ENCODE measurements at places on chromosomes 6 and 20.
A peak's percentile ranks its signal among the peaks of the same experiment; 100 is the strongest.

GRCh38 chr6:162651505-162651904, 76.1 kb downstream of the PRKN start:
- DNase-seq, result no peak
- H3K27me3 ChIP-seq, result no peaks in the 10 kb centered on the region
- no peaks in the 10 kb centered on the region for H3K4me1 ChIP-seq
- H3K36me3 ChIP-seq, result no peaks in the 10 kb centered on the region

- H3K36me3 ChIP-seq, result no peaks in the 10 kb centered on the region
- DNase-seq, result peak; percentile 5
- peaks cover 24% of the 10 kb centered on the region for H3K4me1 ChIP-seq
- H3K27ac ChIP-seq, result peak overlapping the region; percentile 56
- no peak overlapping the region for H3K4me3 ChIP-seq
Observed at GRCh38 chr6:146892283-146892612, 293.5 kb downstream of the ADGB start.

- H3K4me3 ChIP-seq, result no peak overlapping the region
- DNase-seq, result no peak
- H3K36me3 ChIP-seq, result no peaks in the 10 kb centered on the region
- no peaks in the 10 kb centered on the region for H3K27me3 ChIP-seq
- H3K4me1 ChIP-seq, result peaks cover 14% of the 10 kb centered on the region
Observed at GRCh38 chr20:54205450-54205849, 2.4 kb upstream of the PFDN4 start.

DNA sequence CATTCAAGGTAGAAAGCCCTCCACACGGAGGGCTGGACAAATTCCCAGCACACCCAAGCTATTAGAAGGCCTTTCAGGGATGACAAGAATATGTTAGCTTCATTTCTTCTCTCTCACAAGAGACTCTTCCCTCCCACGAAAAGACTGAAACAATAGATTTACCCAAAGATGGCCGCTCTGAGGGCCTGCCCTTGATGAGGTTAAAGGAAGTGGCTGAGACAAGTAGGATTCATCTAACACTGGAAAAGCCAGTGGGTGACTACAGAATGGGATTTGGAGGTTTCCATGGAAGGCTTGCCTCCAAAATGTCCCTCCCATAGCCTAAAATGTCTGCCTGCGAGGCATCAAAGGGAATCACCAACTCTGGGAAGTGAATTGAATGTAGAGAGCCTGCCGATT, 277.6 kb downstream of the CLIC5 start:
- H3K4me3 ChIP-seq, result no peak overlapping the region
- peaks cover 8% of the 10 kb centered on the region for H3K4me1 ChIP-seq
- no peaks in the 10 kb centered on the region for H3K36me3 ChIP-seq
- no peak for DNase-seq

DNA sequence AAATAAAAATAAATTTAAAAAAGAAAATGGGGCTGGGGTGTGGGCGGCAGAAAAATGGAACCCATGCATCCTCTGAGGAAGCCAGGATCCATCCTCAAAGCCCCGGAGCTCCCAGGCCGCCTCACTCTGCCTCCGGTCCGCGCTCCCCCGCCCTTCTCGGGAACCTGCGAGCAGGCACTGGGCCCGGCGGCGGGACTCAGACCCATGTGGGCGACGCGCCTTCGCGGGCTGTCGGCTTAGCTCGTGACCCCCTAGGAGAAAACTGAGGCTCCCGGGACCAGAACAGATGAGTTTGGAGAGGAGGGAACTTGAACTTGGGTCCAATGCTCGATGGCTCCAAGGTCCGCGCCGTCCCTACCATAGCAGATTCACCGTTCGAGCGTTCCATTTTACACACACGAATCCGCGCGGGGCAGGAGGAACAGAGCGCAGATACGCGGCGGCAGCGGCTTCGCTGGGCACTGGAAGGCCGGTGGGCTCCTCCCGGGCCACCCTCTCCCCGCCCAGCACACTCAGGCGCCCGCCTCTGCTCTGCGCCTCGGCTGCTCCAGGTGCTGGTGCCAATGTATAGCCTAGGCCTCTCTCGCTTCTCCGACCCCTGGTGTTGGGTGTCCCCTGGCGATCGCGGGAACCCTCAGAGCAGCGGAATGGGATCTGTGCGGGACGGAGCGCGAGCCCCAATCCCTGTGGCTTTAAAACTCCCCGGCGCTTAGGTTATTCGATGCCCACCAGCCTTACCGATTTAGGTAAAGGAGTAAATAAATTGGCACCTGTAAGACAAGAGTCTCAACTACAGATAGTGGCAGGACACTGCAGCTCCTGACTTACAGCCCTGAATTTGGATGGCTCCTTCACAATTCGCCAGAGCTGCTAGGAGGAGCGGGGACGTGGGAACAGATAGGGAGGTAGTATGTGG, 39.2 kb downstream of the DPPA5 start:
- no peaks in the 10 kb centered on the region for H3K4me1 ChIP-seq
- H3K4me3 ChIP-seq, result peak overlapping the region; percentile 40
- no peaks in the 10 kb centered on the region for H3K36me3 ChIP-seq
- peak; percentile 20 for DNase-seq
- no peak overlapping the region for H3K27ac ChIP-seq
- H3K27me3 ChIP-seq, result peaks cover 22% of the 10 kb centered on the region

Measured in GM23248 (cell line).